ENCODE measurements at places on chromosomes 5 and 9.

GRCh38 chr5:128949847-128950546 is 15.3 kb upstream of the SLC27A6 start:
- no peak for DNase-seq

GRCh38 chr5:174065528-174066197 is 20.2 kb downstream of the NSG2 start:
- DNase-seq: no peak

GRCh38 chr9:107158321-107158720 is 124.8 kb upstream of the RAD23B start:
- no peak for DNase-seq

- DNase-seq: no peak
These were observed 113.0 kb upstream of the PCA3 start for GRCh38 chr9:76651119-76651705.

DNA sequence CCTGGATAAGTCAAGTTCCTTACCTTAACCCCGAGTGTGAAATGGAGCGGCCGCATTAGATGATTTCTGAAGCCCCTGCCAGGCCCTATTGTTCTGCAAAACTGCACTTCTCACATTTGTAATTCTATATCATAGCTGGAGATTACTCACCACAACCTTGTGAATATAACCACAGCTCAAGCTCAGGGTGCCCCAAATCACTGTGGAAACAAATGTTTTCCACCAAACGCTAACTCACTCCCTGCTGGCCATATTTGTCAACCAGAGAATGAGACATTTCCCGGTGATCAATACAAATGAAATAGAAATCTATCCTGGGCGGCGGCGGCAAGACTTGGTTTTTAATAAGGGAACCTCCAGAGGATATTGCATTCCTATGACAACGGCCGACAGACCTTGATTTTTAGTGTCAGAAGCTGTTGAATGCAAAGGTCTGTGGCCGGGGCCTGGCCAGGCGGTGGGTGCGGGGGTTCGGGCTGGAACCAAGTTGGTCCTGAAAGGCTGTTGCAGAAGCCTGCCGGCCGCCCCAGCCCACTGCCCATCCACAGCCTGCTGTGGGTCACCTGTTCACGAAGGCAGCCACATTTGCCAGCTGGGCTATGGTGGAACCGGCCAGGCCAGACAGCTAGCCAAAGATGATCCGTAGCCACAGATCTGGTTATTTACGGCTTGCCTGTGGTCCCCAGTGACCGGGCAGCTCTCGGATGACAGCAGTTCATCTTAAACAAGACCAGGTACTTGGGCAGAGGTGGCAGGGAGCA is 93.9 kb upstream of the LMX1B start:
- no peak for DNase-seq

DNA sequence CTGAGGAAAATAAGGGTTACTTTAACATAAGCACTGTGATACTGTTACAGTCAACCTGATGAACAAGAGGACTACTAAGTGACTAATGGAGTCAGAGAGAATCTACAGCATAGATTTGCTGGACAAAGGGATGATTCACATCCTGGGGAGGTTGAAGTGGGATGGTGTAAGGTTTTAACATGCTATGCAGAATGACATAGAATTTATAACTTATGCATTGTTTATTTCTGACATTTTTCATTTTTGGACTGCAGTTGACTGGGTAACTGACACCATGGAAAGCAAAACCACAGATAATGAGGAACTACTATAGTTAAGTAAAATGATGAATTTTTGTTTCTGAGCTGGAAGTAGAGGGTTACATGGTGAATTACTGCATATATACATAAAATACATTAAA is 389.2 kb downstream of the MAT2B start:
- DNase-seq: no peak

DNA sequence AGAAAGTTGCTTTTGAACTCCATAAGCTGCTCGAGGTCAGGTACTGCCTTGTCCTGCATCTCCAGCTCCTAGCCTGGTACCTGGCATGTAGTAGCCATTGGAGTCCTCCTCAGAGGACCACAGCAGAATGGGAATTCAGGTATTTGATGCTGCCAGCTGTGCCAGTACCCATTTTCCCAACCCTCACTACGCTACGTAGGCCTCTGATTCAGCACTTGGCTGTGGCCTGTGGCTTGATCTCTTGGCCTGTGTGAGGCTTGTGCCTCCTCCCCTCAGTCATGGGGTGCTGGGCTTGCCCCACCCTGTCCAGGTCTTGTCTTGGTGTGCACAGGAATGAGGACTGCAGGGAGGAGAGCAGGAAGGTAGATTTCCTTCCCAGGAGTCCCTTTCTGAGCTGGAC is 11.8 kb downstream of the OTULIN start:
- peak; percentile 63 for DNase-seq

DNA sequence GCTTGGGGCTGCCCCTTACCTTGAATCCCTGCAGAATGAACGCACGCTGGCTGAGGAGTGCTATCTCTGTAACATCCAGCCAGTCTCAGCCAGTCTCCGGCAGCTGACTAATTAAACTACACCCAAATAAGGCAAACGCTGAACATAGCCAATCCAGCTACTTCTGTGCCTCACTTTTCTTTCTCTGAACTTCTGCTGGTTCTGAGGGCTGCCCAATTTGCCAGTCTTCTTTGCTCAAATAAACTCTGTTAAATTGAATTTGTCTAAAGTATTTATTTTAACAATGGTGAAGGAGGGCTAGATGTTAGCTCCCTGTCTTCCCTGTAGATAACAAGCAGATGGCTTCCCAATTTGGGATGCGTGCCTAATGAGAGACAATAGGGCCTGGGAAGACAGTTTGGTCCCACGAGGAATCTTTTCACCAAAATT is 154.0 kb upstream of the NFIL3 start:
- no peak for DNase-seq

DNA sequence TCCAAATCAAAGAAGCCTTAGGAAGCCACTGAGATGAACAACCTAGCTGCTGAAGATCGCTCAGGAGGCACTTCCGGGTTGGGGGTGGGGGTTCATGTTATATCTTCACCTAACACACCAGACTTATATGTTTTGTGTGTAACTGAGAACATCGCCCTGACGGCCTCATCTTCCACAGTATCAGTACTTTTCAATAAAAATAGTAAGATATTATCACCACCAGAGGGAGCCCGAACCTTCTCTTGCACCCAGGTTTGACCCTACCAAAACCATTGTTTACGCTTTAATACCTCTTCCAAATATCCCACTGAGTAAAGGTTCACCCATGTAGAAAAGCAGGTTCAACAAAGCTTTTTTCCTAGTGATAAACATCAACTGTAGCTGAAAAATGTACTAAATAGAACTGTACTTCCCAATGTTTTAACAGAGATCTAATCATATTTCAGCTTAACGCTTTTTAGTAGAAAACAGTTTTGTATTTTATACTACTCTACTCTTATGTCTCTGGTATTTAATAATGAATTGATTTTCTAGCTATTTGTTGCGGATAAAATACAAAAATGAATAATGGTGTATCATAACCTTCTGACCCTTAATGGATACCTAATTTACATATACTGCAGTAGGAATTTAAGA is 244.0 kb downstream of the EPB41L4A start:
- peak; percentile 44 for DNase-seq

DNA sequence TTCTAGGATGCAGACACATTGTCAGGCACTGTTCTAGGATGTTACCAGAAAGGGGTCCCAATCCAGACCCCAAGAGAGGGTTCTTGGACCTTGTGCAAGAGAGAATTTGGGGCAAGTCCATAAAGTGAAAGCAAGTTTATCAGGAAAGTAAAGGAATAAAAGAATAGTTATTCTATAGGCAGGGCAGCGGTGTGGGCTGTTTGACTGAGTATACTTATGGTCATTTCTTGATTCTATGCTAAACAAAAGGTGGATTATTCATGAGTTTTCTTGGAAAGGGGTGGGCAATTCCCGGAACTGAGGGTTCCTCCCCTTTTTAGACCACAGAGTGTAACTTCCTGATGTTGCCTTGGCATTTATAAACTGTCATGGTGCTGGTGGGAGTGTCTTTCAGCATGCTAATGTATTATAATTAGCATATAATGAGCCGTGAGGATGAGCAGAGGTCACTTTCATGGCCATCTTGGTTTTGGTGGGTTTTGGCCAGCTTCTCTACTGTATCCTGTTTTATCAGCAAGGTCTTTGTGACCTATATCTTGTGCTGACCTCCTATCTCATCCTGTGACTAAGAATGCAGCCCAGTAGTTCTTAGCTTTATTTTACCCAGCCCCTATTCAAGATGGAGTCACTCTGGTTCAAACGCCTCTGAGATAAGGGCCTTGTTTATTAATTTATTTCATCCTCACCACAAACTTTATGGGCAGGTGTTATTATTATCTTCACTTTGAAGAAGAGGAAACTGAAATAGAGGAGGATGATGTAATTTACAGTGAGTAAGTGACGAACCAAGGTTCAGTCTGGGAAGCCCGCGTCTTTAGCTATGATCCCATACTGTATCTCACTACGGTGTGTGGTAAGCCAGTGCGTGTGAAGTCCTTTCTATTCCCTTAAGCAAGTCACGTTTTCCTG is 186.0 kb upstream of the KLF4 start:
- no peak for DNase-seq

GRCh38 chr9:137632230-137633161 is 13.7 kb downstream of the EHMT1 start:
- no peak for DNase-seq

GRCh38 chr9:89999534-90000370 is 394.9 kb downstream of the GADD45G start:
- DNase-seq: peak; percentile 75

Measured in stimulated activated CD8-positive, alpha-beta memory T cell treated with anti-CD3 and anti-CD28 coated beads, Interleukin-4, amount 100 ng/mL, for 48 hours (primary cell).